ENCODE measurements at places on chromosomes 13 and 19. TPM values are rescaled to one million over a fixed set of nuclear protein-coding genes. Genes with fewer than 3 reads are reported as not detected.

The FAM83E gene
- not detected for total RNA-seq

The RNF113B gene
- not detected for total RNA-seq

DNA sequence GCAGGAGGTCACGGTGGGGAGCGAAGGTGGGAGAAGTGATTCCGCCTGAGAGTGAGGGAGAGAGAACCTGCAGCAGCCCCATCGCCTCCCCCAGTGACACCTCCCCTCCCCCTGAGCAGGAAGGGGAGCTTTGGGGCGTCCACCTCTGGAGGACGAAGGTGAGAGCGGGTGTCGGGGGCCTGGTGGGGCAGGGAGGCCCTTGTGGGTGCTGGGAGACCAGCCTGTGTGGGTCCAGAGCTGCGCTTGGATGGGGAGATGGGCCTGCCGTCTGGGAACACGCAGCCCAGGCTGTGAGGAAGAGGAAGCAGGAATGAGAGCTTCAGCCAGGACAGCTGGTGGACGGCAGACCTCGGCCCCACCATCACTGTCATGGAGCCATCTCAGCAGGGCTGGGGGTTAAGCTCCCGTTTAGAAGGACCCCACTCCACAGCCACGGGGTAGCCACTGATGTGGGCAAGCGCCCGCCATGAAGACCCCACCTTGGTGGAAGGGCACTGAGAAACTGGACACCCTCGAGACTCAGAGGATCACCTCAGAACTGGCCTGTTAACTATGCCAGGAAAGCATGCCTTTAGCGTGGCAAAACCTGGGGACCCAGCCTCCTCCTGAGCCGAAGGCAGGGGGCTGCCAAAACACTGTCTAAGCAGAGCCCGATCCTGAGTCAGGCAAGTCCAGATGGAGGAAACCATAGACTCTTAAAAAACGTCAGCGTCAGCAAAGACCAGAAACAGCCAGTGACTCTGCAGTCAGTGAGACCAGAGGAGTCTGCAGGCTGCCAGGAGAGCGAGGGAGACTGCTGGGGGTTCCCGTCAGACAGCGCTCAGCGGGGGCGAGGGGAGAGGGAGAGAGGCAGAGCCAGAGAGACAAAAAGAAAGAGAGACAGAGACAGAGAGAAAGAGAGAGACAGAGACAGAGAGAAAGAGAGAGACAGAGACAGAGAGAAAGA lies 6.4 kb upstream of the PROZ start:
- DNase-seq = no peak
- peaks cover 22% of the 10 kb centered on the region for H3K4me1 ChIP-seq
- no peaks in the 10 kb centered on the region for H3K27me3 ChIP-seq

- no peak overlapping the region for H3K4me3 ChIP-seq
- H3K36me3 ChIP-seq = no peaks in the 10 kb centered on the region
- no peaks in the 10 kb centered on the region for H3K4me1 ChIP-seq
- no peak for DNase-seq
Measured at GRCh38 chr13:33381906-33382305, 96.4 kb upstream of the STARD13 start.

The KLK13 gene
- total RNA-seq = not detected

- no peak for DNase-seq
- H3K36me3 ChIP-seq = peaks cover 4% of the 10 kb centered on the region
- no peaks in the 10 kb centered on the region for H3K27me3 ChIP-seq
- H3K4me1 ChIP-seq = no peaks in the 10 kb centered on the region
Measured at GRCh38 chr19:53357821-53358581, 7.5 kb upstream of the ZNF525 start.

The PPM1N gene
- 0.63 TPM for total RNA-seq

The ZNF285 gene
- total RNA-seq = 2.7 TPM

The CGB7 gene
- total RNA-seq = not detected

The ITGBL1 gene
- total RNA-seq = 1.4 TPM

GRCh38 chr19:12314553-12314952 lies 18.9 kb downstream of the ZNF563 start:
- H3K27ac ChIP-seq = no peak overlapping the region
- no peak for DNase-seq
- no peak overlapping the region for H3K4me3 ChIP-seq
- H3K4me1 ChIP-seq = no peaks in the 10 kb centered on the region
- peaks cover 28% of the 10 kb centered on the region for H3K36me3 ChIP-seq

The LMTK3 gene
- total RNA-seq = 1.3 TPM

GRCh38 chr13:51576754-51577153 lies 7.5 kb upstream of the WDFY2 start:
- DNase-seq = no peak
- H3K27ac ChIP-seq = no peak overlapping the region
- H3K36me3 ChIP-seq = no peaks in the 10 kb centered on the region
- no peaks in the 10 kb centered on the region for H3K27me3 ChIP-seq
- H3K4me3 ChIP-seq = no peak overlapping the region

- H3K27ac ChIP-seq = no peak overlapping the region
- H3K27me3 ChIP-seq = no peaks in the 10 kb centered on the region
- H3K36me3 ChIP-seq = no peaks in the 10 kb centered on the region
Measured at GRCh38 chr19:50558449-50558848, 9.8 kb downstream of the LRRC4B start.

The RPL36 gene
- total RNA-seq = 345 TPM

- H3K4me3 ChIP-seq = no peak overlapping the region
- DNase-seq = no peak
- no peak overlapping the region for H3K27ac ChIP-seq
- H3K4me1 ChIP-seq = peaks cover 9% of the 10 kb centered on the region
- H3K27me3 ChIP-seq = peaks cover 9% of the 10 kb centered on the region
- no peaks in the 10 kb centered on the region for H3K36me3 ChIP-seq
Measured at GRCh38 chr13:24670961-24671381, 9.2 kb upstream of the ATP12A start.
